Activated CD8-positive, alpha-beta memory T cell treated with anti-CD3 and anti-CD28 coated beads, Interleukin-2, amount 50 U/mL, for 4 hours (primary cell): ENCODE measurements at places on chromosomes 3 and 15.

- no peak for DNase-seq
Measured at GRCh38 chr15:87619161-87619960, 637.2 kb downstream of the NTRK3 start.

GRCh38 chr3:126551121-126551838, 7.5 kb downstream of the C3orf22 start:
- DNase-seq: no peak

- DNase-seq: no peak
Measured at GRCh38 chr3:52381623-52382022, 63.3 kb downstream of the SEMA3G start.

DNA sequence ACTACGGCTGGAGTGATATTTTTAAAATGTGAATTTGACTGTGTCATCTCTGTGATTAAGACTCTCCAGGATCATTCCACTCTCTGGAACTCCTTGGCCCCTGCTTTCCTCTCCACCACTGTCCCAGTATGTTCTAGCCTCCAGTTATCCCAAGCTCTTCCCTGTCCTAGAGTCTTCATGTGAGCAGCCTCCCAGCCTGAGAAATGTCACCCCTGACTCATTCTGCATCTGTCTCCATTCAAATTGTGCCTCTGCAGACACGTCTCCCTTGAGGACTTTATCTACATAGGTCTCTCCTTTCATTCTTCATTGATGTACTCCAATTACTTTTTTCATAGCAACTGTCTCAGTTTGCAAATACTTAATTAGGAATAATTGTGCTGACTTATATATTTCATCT, 317.7 kb upstream of the ADAMTS9 start:
- DNase-seq: no peak

GRCh38 chr3:78764634-78765033, 1003.2 kb downstream of the ROBO1 start:
- no peak for DNase-seq

DNA sequence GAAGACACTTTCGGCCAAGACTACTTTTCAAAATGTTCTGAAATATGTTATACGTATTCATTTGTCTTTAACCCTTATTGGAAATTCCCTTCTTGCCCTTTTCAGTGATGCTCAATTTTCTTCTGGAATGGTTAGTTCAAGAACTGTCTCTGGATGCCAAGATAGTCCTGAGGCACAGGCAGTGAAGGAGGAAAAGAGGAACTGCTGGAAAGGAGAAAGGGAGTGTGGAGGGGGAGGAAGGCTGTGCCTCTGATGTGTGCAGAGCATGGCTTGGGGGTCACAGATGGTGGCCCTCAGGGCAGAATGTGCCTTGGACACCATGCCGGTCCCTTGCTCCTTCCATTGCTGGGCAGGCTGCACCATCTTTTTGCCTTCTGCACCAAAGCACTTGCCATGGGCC, 73.7 kb downstream of the CEP63 start:
- DNase-seq: no peak

DNA sequence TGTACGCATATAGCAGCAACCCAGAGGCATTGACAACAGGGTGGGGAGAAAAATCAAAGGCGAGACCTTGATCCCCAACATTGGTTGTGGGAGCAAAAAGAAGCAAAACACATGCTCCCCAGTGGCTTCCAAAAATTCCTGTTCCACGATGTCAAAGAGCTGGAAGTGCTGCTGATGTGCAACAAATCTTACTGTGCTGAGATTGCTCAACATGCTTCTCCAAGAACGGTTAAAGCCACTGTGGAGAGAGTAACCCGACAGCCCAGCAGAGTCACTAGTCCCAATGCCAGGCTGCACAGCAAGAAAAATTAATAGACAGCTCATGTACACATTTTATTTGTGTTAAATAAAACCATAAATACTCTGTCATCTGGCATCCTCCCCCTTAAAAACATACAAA, 179.9 kb upstream of the PFN2 start:
- DNase-seq: no peak

GRCh38 chr15:74955017-74955416, 1.6 kb downstream of the RPP25 start:
- DNase-seq: no peak

- peak; percentile 29 for DNase-seq
Measured at GRCh38 chr3:16337856-16338540, 73.0 kb downstream of the OXNAD1 start.
